ENCODE measurements at places on chromosomes 2 and 18. TPM values are rescaled to one million over a fixed set of nuclear protein-coding genes. Genes with fewer than 3 reads are reported as not detected.

Gene STAT4
- 1.6 TPM for total RNA-seq

DNA sequence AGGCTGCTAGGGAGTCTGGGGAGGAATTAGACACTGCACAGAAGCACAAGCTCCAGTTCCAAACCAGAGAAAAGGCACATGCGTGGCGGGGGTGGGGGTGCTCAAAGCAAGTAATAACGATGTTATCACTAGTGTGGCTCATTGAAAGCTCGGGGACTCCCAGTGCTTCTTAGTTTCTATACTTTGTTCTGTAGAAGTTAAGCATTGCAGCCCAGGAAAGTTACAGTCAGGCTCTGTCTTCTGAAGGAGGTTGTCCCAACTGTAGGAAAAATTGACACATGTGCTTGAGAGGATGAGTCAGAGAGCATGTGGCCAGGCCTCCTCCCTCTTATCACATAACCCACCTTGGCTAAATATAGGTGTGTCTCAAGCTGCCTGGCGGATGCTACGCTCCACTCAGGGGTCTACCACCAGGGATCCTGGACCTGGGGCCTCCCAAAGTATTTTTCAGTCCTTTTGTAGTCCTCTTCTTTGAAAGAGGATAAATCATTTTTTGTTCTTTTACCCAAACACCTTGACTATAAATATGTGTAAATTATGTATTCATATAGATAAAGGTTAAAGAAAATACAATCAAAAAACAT is 3.8 kb downstream of the GALNT5 start:
- peak; percentile 81 for DNase-seq

DNA sequence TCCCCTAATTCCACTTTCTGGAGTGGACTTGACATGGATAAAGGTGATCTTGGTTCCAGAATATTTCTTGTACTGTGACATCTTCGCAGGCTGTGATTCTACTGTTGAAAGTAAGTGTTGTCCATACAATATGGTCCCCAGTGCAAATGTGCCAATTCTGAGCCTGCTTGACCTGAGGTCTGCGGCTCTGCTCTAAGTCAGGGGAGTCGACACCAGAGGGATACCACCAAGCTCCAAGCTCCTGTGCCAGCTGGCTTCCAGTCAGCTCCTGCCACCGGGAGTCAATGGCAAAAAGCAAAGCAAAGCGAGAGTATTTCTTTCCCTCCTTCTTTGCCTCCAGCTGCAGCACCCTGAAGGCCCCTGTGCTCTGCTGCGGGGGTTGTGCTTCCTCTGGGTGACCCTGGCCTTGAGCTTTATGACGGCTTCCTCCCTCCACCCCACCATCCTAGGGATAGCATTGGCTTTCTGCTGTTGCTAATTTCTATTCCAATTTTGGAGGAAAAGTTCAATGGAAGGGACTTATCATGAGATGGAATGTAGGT is 50.4 kb downstream of the SLC35F5 start:
- peak; percentile 12 for DNase-seq

DNA sequence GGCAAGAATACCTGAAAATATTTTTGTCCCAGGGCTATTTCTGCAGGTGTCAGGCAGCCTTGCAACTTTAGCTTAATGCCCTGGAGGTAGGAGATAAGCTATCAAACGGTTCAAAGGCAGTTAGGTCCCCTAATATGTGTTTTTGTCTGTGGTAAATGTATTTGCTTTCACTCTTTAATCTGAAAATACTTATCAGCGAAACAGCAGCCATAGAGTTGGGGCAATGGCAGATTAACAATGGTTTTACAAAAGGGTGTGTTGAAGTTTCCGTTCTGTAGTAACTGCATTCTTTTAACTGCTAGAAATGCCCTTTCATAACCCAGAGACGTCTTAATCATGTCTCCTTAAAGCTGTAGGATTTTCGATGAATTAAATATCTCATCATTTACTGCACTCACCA is 265.0 kb upstream of the TRIB2 start:
- no peak for DNase-seq

- no peak for DNase-seq
Observed at GRCh38 chr2:37493425-37493824, 149.0 kb downstream of the QPCT start.

DNA sequence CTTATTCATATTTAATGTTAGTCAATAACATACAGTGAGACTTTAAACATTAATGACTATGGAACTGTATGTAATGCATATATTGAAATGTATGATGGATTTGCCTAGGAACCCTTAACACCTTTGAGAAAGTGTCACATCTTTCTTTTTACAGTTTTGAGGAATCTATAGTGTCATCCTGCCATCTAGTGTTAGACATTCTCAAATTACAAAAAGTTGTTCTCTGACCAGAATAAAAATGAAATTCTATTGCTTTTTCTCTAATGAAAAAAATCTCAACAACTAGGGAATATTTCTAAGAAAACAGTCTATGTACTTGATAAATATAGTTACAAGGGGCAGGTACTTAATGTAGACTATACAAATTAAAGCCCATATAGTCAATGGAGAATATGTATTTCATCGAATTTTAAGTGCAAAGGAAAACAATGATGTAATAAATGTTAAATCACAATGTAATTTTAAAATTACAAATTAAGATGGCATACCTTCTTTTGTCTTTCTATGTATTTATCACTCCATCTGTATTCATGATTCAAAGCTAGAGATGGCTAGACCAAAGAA is 5.1 kb upstream of the CALCRL start:
- DNase-seq = peak; percentile 54

DNA sequence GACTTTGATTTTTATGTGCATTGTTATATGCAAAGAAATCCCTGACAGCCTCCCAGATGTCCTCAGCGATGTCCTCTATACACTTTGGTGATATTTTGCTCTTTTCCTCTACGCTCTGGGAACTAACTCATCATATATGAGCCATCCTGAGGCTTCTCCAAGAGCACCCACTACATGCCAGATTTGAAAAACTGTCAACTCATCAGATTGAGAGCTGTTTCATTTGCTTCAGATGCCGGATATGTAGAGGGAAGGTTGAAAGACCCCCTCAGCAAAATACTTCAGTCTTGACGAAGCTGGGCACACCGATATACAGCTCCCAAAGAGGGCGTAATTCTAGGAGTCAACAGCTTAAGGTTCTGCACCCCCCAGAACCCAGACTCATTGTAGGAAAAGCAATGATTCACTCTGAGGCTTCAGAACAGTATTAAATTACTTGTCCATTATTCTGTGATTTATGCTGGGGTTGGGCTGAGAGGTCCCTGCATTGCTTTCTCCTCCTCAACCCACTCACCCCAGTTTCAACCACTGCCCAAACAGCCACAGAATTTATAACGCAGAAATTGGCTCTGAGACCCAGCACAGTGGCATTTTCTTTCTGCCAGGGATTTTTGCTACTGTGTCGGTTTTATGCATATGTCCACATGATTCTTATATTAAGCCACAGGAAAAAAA is 341.8 kb downstream of the ALK start:
- DNase-seq = no peak

Data from muscle of leg (tissue), 16 donors.